ENCODE measurements at places on chromosomes 16 and 17. TPM values are rescaled to one million over a fixed set of nuclear protein-coding genes. Genes with fewer than 3 reads are reported as not detected.

- H3K36me3 ChIP-seq: no peaks in the 10 kb centered on the region
- H3K4me1 ChIP-seq: peaks cover 51% of the 10 kb centered on the region
- H3K27ac ChIP-seq: no peak overlapping the region
- no peak overlapping the region for H3K4me3 ChIP-seq
- H3K27me3 ChIP-seq: peaks cover 20% of the 10 kb centered on the region
- peak; percentile 19 for DNase-seq
Observed at GRCh38 chr17:13597723-13598347, 3.9 kb downstream of the HS3ST3A1 start.

DNA sequence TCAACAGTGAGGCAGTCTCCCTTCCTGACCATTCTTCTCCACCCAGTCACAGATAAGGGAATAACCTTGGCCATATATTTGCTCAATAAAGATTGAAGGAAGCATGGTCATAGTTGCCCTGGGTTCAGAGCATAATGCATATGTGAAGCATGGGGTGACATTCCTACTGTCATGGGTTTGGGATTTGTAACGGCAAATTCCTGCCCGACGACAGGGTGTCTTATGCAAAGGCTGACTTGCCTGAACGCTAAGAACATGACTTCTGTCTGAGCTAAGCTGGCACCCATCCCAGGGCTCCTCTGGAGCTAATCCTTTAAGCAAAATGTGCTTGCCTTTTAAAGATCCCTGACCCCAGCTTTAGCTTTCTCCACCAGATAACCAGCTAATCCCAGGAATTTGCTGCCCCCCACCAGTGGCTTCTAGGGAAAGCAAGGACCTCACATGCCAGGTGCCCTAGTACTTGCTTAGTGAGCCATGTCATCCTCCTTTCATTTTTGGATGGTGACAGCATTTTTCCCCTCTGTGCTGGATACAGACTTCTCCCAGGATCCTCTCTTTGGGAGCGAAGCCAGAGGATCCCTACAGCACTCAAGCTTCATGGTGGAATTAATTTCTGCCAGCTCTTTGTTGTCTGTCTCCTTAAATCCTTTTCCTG is 11.7 kb downstream of the SLC7A6OS start:
- H3K4me3 ChIP-seq: no peak overlapping the region
- peaks cover 55% of the 10 kb centered on the region for H3K36me3 ChIP-seq
- H3K4me1 ChIP-seq: no peaks in the 10 kb centered on the region

The ATAD5 gene
- total RNA-seq: 25.0 TPM

The CDK5R1 gene
- 9.2 TPM for total RNA-seq

DNA sequence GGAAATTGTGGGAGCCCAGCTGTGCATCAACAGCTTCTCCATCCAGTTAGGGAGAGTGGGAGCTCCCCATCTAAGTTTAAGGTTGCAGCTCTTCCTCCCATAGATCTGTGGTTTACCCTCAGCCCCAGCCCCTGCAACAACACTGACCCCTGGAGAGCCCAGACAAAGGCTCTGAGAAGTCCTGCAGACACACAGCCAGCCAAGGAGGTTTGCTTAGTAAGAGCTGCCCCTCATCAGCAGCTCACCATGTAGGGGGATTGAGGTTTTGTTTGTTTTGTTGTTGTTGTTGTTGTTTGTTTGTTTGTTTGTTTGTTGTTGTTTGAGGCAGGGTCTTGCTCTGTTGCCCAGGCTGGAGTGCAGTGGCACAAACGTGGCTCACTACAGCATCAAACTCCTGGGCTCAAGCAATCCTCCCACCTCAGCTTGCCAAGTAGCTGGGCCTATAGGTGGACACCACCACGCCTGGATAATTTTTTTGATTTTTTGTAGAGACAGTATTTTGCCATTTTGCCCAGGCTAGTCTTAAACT is 138.6 kb downstream of the CLEC16A start:
- peaks cover 11% of the 10 kb centered on the region for H3K4me1 ChIP-seq
- no peaks in the 10 kb centered on the region for H3K36me3 ChIP-seq
- no peaks in the 10 kb centered on the region for H3K27me3 ChIP-seq
- H3K4me3 ChIP-seq: no peak overlapping the region
- H3K27ac ChIP-seq: no peak overlapping the region

DNA sequence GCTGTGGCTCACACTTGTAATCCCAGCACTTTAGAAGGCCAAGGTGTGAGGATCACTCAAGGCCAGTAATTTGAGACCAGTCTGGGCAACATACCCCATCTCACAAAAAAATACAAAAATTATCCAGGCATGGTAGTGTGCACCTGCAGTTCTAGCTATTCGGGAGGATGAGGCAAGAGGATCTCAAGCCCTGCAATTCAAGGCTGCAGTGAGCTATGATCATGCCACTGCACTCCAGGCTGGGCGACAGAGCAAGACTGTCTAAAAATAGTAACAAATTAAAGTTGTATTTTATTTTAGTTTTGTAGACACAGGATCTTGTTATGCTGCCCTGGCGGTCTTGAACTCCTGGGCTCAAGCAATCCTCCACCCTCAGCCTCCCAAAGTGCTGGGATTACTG is 18.2 kb downstream of the USP31 start:
- peaks cover 32% of the 10 kb centered on the region for H3K4me1 ChIP-seq
- H3K36me3 ChIP-seq: peaks cover 5% of the 10 kb centered on the region
- H3K27ac ChIP-seq: no peak overlapping the region

The B4GALNT2 gene
- 0.02 TPM for total RNA-seq

DNA sequence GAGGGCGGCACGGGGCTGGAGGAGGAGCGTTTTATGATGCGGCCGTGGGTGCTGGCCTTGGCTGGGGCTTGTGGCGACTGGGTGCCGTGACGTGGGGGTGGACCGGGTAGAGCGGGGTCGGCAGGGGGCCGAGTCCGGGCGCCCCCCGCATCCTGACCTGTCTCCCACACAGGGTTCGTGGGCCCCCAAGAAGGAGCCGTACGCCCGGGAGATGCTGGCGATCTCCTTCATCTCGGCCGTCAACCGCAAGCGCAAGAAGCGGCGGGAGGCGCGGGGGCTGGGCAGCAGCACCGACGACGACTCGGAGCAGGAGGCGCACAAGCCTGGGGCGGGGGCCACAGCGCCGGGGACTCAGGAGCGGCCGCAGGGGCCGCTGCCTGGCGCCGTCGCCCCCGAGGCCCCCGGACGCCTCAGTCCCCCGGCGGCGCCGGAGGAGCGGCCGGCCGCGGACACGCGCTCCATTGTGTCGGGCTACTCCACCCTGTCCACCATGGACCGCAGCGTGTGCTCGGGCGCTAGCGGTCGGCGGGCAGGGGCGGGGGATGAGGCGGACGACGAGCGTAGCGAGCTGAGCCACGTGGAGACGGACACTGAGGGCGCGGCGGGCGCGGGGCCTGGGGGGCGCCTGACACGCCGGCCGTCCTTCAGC is 81.6 kb downstream of the ARHGAP23 start:
- peaks cover 36% of the 10 kb centered on the region for H3K27me3 ChIP-seq
- peaks cover 6% of the 10 kb centered on the region for H3K36me3 ChIP-seq
- no peak overlapping the region for H3K27ac ChIP-seq
- peaks cover 33% of the 10 kb centered on the region for H3K4me1 ChIP-seq

GRCh38 chr16:11800382-11800718 is 3.3 kb upstream of the ZC3H7A start:
- no peak overlapping the region for H3K4me3 ChIP-seq
- H3K36me3 ChIP-seq: no peaks in the 10 kb centered on the region
- H3K4me1 ChIP-seq: peaks cover 29% of the 10 kb centered on the region

DNA sequence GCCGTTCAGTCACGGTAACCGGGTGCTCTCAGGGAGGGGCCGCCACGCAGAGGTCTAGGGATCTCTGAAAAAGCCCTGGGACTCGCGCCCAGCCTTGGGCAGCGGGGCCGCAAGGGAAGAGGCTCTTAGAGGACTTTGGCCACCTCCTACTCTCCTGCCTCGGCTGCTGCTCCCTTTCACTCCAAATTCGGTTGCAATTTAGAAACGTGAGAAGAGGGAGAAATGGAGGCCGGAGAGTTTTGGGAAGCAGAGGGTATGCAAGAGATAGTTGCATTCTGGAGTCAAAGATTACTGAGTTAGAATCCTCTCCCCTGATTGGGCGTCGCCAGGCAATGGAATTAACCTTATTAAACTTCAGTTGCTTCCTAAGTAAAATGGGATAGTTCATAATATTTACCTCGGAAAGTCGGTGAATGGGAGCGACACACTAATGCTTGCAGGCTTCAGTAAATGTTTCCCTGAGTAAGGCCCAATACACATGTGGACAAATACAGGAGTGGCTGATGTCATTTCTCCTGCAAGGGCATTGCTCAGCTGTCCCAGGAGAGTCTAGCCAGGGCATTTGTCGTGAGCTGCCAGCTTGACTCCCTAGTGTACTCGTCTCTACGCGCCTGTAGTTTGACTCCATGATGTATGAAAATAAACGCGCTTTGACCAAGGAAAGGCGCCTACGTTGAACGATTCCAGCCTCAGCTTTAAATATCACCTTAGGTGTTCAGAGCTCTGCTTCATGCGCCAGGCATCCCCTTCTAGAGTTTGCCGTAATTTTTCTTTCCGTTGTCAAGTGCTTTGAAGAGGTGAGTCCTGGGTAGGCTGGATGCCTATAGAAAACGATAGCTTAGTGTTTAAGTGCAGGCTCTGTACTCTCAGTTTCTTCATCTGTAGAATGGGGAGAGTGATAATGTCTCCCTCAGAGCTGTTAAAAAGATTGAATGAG is 667 bp downstream of the OGFOD1 start:
- H3K4me1 ChIP-seq: peaks cover 20% of the 10 kb centered on the region
- H3K27ac ChIP-seq: peak overlapping the region; percentile 95
- H3K4me3 ChIP-seq: peak overlapping the region; percentile 97
- peaks cover 38% of the 10 kb centered on the region for H3K36me3 ChIP-seq
- no peaks in the 10 kb centered on the region for H3K27me3 ChIP-seq
- DNase-seq: no peak

DNA sequence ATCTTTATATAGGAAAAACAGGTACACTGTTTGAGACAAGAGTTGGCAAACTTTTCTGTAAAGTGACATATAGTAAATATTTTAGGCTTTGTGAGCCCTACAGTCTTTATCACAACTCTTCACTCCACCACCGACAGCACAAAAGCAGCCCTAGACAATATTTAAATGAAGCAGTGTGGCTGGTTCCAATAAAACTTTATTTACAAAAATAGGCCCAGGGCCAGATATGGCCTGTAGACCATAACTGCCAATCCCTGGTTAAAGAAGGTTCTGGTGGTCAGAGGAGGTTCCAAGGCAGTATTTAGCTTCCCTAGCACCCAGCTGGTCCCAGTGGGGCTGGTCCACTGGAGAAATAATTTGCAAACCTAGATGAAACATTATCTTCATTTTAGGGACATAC is 3.6 kb downstream of the FAM117A start:
- no peak for DNase-seq
- peaks cover 9% of the 10 kb centered on the region for H3K36me3 ChIP-seq
- H3K4me1 ChIP-seq: peaks cover 60% of the 10 kb centered on the region
- H3K27ac ChIP-seq: 0 out of 2 replicates have a peak overlapping the region, but pooled peaks have one; percentile 19
- peaks cover 5% of the 10 kb centered on the region for H3K27me3 ChIP-seq
- H3K4me3 ChIP-seq: no peak overlapping the region

DNA sequence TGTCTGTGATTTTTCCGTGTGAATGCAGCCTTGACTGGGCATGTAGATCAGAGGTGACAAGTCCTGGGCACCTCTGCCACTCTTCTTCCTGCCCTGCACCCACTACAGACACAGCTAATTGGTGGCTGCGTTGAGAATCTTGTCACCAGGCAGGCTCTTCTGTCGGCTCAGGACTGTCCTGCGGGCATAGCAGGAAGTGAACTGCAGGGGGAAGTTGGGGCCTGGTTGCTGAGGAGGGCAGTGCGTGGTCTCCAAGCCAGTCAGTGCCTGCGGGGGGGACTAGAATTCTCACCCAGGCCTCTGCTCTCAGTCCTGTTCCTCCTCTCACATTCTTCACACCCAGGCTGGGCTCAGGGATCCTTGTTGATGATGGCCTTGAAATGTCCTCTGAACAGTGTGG is 50.5 kb downstream of the JPH3 start:
- no peaks in the 10 kb centered on the region for H3K27me3 ChIP-seq
- DNase-seq: no peak
- H3K36me3 ChIP-seq: no peaks in the 10 kb centered on the region
- H3K27ac ChIP-seq: peak overlapping the region; percentile 74

GRCh38 chr17:42653179-42654124 is 5.6 kb upstream of the TUBG2 start:
- no peaks in the 10 kb centered on the region for H3K36me3 ChIP-seq
- peaks cover 5% of the 10 kb centered on the region for H3K27me3 ChIP-seq
- DNase-seq: peak; percentile 59
- peak overlapping the region; percentile 64 for H3K4me3 ChIP-seq

The QPRT gene
- total RNA-seq: 182 TPM

GRCh38 chr16:51405361-51405760 is 254.3 kb upstream of the SALL1 start:
- peaks cover 3% of the 10 kb centered on the region for H3K27me3 ChIP-seq
- no peak for DNase-seq
- H3K36me3 ChIP-seq: peaks cover 22% of the 10 kb centered on the region

The ABCC11 gene
- total RNA-seq: not detected

The FBXO39 gene
- not detected for total RNA-seq

The TEKT5 gene
- total RNA-seq: 0.60 TPM

DNA sequence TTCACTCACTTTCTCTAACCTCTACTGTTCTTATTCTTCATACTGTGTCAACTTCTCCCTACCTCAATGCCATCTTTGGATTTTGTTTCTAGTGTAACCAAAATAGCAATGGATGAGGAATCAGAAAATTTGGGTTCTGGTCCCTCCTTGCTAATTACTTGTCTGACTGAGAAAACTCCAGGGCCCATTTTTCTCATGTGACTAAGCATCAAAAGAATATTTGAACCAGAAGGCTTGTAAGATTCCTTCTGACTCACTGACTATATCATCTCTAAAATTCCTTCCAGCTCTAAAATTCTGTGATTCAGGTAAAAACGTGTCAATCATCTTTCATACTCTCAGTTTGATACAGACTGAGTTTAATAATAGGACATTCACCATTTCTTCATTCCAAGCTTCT is 57.9 kb downstream of the BRIP1 start:
- DNase-seq: no peak
- H3K27ac ChIP-seq: no peak overlapping the region
- no peaks in the 10 kb centered on the region for H3K27me3 ChIP-seq
- H3K36me3 ChIP-seq: no peaks in the 10 kb centered on the region

DNA sequence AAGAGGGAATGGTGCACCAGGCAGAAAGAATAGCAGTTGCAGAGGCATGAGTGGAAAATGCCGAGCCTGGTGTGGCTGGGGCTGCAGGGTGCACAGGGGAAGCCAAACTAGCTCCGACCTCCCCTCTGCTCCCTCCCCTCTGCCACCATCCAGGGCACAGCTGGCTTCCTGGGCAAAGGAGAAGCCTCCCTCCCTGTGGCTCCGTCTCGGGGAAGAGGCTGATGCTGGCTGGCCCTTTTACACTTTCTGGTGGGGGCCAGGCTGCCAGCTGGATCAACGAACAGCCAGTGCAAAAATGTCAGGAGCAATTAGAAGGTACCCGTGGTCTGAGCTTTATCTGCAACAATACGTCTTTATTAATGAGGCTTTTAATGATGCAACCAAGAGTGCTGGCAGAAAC is 37.1 kb upstream of the KCNJ12 start:
- H3K27me3 ChIP-seq: no peaks in the 10 kb centered on the region
- no peaks in the 10 kb centered on the region for H3K36me3 ChIP-seq
- H3K4me3 ChIP-seq: no peak overlapping the region
- H3K27ac ChIP-seq: no peak overlapping the region

- H3K27me3 ChIP-seq: no peaks in the 10 kb centered on the region
- H3K36me3 ChIP-seq: no peaks in the 10 kb centered on the region
- H3K27ac ChIP-seq: no peak overlapping the region
- DNase-seq: no peak
Observed at GRCh38 chr16:72134507-72134906, 37.4 kb downstream of the PMFBP1 start.

GRCh38 chr16:19289811-19290485 is 4.4 kb downstream of the CLEC19A start:
- H3K4me1 ChIP-seq: peaks cover 68% of the 10 kb centered on the region
- peaks cover 4% of the 10 kb centered on the region for H3K27me3 ChIP-seq
- no peak overlapping the region for H3K4me3 ChIP-seq
- peak overlapping the region; percentile 12 for H3K27ac ChIP-seq
- H3K36me3 ChIP-seq: no peaks in the 10 kb centered on the region
